ENCODE measurements at places on chromosomes 6 and 20. TPM values are rescaled to one million over a fixed set of nuclear protein-coding genes. Genes with fewer than 3 reads are reported as not detected.
A peak's percentile ranks its signal among the peaks of the same experiment; 100 is the strongest.

DNA sequence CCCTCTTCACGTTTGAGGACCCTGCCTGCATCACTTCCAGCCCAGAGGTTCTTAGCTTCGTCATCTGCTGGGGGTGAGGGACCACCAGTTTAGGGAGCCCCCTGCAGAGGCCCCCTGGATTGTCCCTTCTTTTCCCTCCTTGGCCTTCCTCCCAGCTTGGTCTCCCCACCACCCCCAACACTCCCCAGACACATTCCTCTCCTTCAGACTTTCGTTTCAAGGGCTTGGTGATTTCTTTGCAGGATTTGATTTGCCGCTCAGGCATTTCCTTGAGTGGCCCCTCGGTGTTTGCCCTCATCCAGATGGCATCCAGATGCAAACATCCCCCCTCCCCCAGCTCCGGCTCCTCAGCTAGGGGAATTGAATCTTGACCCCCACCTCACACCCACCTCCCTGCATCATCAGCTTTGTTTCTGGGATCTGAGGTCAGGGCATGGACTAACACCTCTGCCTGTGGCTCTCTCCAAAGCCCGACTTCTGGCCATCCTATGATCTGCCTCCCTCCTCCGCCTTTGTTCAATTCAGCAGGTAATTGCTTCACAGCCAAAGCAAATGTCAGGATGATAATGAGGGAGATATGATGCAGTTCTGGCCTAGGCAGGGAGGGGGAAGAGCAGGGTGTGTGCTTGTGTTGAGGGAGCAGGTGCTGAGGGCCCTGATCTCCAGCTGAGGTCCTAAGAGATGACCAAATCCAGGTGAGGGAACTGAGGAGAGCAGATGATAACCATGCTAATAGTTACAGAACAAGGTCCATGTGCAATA, 141.5 kb downstream of the VEGFA start:
- DNase-seq = peak; percentile 35

- peak; percentile 90 for DNase-seq
Observed at GRCh38 chr6:43509984-43510826, at the start of gene LRRC73. LRRC73 (minus strand) TSS chr6:43510346; CDS start chr6:43509785, 561 bp downstream.

GRCh38 chr6:131281471-131282270, 146.4 kb downstream of the AKAP7 start:
- peak; percentile 7 for DNase-seq

Gene TRIM31
- 0.22 TPM for total RNA-seq

Gene SPTLC3
- total RNA-seq = 65.9 TPM

Gene KCNK16
- total RNA-seq = not detected
